Fibroblast of upper back skin (primary cell): ENCODE measurements at places on chromosomes 2 and 18.

DNA sequence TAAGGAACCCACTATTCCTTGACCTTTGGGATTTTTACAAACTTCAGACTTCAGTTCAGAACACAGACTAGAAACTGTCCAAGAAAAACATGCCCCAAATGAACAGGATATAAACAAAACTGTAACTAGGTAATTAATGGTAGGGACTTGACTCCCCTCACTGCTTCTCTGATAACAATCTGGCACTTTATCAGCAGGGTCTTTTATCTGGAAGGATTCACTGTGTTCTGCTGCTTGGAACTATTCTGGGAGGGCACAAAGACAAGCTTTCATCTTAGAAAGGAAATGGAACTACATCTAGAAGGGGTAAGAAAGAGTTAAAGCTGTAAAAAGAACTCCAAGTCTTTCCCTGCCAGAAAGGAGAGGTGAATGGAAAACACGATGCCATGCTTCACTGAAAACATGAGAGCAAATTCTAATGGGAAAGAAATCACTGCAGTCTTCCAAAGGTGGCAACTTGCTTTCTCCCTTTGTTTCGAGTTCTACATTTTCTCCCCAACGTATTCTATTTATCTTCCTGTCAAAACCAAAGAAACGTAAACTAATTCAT lies 181.2 kb downstream of the THADA start:
- DNase-seq, result no peak

GRCh38 chr18:67876871-67877270 lies 360.4 kb upstream of the DSEL start:
- DNase-seq, result no peak

DNA sequence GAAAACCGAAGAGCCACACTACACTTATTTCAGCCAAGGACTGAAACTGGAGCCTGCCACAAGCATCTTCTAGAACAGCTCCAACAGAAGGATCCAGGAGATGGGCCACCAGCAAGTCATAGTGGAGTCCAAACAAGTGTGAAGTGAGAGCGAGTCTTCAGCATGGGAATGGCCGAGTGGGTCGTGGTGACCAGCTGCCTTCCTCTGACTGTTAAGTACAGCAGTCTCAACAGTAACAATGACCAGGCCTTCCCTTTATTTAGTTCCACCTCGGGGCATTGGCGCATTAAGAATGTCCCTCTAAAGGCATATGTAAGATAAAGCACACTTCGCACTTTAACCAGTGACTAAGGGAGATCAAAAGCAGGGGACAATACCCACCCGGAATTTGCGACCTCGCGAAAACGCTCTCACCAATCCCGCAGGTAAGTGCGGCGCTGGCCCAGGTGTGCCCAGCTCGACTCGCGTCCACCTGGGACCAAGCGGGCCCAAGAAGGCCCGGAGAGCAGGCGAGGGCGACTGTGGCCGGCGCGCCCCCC lies 1.1 kb downstream of the L3MBTL4 start:
- no peak for DNase-seq

- no peak for DNase-seq
Observed at GRCh38 chr2:175595139-175595538, 406.9 kb downstream of the LNPK start.

- DNase-seq, result peak; percentile 98
Observed at GRCh38 chr2:27320958-27321543, 1.8 kb downstream of the MPV17 start.

GRCh38 chr2:1662606-1663180 lies 81.6 kb downstream of the PXDN start:
- DNase-seq, result no peak

GRCh38 chr2:16522031-16522831 lies 143.4 kb downstream of the CYRIA start:
- peak; percentile 83 for DNase-seq

- DNase-seq, result peak; percentile 54
Observed at GRCh38 chr18:3998698-3999333, 456.3 kb downstream of the DLGAP1 start.

DNA sequence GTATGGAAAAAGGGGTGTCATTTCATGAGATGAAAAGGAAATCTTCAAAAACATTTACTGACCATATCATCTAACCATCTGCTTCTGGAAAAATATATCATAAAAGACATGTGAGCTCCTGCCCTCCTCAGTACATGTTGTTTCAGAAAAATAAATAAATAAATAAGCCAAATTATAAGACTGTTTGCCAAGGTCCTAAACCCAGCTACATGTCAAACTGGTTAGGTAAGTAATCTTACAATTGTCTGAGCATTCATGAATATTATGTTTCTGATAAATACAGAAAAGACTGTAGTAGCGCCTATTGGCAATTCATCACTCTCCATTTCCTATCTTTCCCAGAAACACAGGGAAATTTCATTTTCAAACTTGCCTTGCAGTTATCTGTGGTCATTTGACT lies 138.9 kb upstream of the SETBP1 start:
- DNase-seq, result no peak

DNA sequence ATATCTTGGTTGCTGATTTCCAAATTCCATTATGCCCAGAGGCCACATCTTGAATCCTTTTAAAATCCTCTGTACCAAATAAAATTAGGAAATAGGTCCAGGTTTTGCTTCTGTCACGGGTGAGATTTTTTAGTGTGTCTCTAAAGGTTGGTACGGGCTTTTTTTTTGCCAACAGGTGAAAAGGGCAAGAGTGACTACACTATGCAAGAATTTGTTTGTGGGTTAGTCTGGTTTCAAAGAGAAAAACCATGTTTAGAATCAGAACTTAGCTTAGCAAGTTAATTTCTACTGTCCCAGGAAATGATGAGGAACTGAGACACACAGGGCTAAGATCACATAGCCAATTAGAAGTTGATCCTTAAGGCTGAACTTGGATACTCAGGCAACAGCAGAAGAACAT lies 41.7 kb downstream of the POLR1A start:
- no peak for DNase-seq

DNA sequence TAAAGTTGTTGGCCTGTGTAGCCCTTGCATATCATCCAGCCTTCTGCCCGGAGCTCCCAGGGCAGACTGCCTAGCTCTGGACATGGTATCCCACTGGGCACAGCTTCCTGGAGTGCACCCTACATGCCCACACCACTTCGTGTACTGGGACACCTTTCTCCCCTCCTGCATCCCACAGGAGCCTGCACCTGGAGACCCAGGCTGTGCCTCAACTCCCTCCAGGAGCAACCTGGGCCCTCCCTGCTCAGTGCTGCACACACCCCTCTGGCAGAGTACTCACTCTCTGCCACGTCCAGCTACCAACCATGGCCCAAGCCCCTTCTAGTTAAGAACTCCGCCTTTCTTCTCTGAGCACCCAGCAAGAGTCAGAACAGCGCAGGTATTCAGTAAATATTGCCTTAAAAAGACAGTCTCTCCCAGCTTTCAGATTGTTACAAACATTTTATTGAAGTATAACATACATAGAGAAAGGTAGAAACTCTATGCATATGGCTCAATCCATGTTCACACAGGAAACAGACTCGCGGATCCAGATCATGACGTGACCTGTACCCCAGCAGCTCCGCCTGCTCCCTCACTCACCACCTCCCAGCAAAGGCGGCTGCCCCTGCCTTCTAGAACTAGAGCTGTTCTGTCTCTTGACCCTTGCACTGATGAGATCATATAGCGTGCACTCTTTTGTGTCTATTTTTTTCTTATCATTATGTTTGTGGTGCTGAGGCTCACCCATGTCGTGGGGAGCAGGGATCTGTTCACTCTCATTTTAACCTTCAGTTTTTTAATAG lies 98.4 kb upstream of the MYCN start:
- DNase-seq, result no peak

- DNase-seq, result no peak
Observed at GRCh38 chr2:152042636-152043615, 55.9 kb downstream of the CACNB4 start.

DNA sequence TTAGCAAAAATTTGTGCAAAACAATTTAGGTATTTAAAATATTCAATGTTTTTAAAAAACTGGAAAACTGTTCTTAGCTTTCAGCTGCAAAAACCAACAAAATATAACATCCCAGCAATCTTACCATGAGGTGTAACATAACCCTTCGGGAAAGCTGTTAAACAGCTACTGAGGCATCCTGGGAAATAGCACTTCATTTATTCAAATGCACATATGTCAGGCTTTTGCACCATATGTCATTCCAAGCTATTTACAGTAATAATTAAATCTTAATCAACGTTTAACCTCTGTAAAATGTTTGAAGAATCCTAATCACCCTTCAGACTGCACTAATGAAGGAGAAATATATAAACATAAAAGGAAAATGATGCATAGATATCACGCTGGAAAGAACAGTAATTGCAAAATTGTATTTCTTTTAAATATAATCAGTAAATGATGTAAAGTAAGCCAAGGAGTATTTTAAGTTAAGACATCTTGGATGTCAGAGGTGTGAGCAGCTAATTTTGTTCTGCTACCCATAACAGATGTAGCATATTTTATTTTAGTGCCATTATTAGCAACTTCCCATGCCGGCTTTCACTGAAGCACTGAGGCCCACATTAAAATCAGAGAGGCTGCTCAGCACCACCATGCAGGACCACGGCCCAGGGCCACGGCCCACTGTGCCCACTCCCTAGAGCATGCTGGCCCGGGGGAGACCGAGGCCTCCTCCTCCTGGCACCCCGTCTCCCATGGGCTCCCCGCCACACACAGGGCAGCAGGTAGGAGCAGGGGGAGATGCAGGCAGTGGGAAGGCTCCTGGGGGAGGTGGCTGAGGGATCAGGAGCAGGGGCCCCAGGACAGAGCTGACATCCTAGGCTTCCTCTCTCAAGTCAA lies 30.9 kb downstream of the EMX1 start:
- DNase-seq, result no peak

- peak; percentile 70 for DNase-seq
Observed at GRCh38 chr2:9178904-9179571, 27.6 kb upstream of the ASAP2 start.

- DNase-seq, result peak; percentile 22
Observed at GRCh38 chr18:76394780-76395476, 100.1 kb downstream of the ZNF516 start.

DNA sequence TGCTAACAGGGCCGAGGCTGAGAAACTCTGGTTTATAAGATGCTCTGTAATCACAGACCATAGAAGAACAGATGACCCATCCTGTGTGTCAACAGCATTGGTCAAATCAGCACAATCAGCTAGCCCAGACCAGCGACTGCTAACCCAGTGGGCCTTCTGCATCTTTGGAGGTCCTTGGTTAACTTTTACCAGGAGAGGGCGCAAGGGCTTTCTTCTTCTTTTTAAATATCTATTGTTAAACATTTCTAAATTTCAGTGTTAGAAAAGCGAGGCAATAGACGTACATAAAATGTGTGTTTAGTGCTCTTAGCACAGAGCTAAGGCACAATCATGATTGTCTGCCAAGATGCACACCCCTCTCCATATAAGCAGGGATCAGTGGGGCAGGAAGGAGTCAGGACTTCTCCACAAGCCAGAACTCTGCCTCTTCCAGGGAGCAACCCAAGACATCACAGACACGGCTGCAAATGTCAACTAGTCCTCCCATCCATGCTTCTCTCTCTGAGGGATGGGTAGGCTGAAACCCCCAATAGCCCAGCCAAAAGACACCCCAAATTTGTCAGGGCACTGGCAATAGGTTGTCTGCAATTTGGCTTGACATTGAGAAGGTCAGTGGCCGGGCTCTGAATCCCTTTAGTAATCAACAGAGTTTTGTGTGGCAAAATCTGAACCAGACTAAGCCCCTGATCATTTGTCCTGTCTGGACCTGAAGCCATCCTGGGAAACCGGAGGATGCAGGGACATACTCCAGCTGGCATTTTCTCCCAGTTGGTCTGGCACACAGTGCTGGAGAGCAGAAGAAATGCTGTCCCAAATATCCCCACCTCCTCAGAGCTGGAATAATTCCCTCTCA lies 188.2 kb downstream of the BCL2 start:
- peak; percentile 64 for DNase-seq

GRCh38 chr2:20582600-20583221 lies 68.2 kb downstream of the HS1BP3 start:
- DNase-seq, result no peak

- peak; percentile 79 for DNase-seq
Observed at GRCh38 chr2:23301136-23301535, 83.8 kb upstream of the KLHL29 start.

DNA sequence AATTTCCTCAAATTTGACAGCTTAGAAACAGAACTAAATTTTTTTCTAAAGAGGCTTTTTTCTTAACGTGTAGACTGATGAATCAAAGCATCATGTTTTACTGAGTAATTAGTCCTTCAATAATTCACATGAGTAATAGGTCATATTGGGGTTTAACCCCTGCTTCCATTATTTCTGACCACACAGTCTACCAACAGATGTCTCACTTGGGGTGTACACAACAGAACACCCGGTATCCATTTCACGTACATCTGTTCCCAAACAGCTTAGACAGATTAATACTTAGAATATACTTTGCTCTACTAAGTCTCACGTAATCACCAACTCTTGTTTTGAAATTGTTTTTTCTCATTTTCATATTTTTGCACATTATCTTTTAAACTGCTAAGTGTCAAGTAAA lies 14.8 kb downstream of the CERKL start:
- DNase-seq, result no peak

- DNase-seq, result no peak
Observed at GRCh38 chr2:54052825-54053718, 62.3 kb upstream of the ACYP2 start.

DNA sequence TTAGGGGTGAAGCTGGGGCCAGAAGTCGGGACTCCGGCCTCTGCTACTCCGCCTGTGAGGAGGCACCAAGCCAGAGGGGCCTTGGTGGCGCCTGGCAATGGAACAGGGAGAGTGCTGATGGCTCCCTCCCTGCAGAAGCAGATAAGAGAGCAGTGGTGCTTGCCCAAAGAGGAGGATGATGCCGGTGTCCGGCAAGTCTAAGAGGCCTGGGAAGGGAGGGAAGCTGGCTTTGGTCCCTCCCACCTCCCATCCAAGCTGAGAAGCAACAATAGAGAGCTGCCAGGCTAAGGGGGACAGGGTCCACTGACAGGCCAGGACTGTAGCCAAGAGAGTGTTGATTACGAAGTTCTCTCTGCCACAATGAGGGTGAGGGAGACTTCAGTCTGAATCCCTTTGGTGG lies 479.5 kb downstream of the TNS1 start:
- no peak for DNase-seq

DNA sequence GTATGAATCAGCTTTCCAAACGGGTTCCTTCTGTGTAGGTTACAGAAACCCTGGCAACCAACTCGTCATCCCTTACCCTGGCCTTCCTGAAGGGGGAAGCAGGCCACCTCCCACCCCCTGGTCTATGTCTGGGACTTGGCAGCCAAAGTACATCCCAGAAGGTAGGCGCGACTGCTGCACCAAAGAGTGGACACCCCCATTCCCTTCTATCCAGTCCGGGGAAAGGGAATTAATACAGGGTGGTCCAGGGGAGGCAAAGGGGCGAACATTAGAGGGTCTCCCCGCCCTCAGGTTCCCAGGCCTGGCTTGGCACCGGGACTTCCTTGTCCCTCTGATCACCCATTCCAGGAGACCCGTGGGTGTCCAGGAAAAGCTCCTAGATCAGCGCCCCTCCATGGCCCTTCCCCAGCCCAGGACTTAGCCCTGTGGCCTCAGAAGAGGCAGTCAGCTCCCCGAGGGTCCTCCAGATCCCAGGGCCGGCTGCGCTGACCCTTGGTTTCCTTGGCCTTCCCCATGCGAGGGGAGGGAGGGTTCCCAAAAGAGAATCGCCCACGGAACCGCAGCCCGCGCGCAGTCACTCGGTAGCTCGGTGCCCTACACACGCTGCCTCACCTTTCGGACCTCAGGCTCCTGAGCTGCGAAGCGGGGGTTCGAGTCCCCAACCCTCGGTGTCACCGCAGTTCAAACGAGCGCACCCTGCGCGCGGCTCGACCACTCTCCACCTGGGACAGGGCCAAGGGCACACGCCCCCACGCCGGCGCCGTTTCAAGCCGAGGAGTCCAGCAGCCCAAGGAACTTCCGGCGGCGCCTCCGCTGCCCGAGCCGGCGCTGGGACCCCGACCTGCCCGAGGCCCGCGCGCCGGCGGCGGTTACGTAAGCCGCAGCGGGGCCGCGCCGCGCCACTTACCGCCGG lies at the start of gene PER2:
Gene PER2 (minus strand): TSS at position 874 of the 913 bp plus-strand sequence. CDS start 10,674 bp downstream, outside the sequence.
- peak; percentile 71 for DNase-seq
